ENCODE measurements at places on chromosomes 3 and 15.

DNA sequence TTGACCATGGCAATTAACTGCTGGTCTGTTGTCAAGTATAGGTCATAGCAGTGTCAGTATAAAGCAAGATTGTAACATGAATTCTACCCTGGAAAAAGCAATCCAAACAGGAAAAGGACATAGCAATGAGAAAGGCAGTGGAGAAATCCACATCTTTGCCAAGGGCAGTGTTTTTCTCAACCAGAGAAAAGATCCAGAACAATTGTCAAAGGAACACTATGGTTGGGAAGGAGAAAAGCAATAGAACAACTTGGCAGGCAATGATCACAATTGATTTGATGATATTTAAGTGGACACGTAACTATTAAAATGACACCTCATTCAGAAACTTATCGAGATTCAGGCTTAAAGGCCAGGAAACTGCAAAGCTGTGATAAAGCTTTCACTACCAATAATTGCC, 271.1 kb downstream of the DIPK2A start:
- DNase-seq = no peak

- DNase-seq = no peak
Measured at GRCh38 chr3:15556512-15556911, 35.0 kb upstream of the COLQ start.

DNA sequence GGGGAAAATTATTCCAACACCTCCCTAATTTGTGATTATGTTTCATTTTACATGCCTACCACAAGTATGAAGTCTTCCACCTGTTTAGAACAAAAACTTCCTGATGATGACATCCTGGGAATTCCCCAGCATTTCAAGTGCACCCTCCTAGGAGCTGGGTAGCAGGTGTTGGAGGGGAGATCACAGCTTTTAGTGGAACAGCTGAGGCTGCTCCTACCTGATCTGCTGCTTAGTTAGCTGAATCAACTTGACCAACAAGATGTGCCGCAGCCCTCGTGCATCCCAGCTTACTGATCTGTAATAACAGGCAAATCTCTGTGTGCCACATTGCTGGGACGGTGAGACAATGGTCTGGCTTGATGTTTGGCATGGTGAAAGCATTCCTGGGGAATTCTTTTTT, 29.7 kb downstream of the TRAK1 start:
- no peak for DNase-seq

- DNase-seq = no peak
Measured at GRCh38 chr3:60752809-60753208, 498.4 kb downstream of the FHIT start.

GRCh38 chr3:28575746-28576613, 227.4 kb upstream of the AZI2 start:
- no peak for DNase-seq
